ENCODE measurements at places on chromosomes 5 and 9.

DNA sequence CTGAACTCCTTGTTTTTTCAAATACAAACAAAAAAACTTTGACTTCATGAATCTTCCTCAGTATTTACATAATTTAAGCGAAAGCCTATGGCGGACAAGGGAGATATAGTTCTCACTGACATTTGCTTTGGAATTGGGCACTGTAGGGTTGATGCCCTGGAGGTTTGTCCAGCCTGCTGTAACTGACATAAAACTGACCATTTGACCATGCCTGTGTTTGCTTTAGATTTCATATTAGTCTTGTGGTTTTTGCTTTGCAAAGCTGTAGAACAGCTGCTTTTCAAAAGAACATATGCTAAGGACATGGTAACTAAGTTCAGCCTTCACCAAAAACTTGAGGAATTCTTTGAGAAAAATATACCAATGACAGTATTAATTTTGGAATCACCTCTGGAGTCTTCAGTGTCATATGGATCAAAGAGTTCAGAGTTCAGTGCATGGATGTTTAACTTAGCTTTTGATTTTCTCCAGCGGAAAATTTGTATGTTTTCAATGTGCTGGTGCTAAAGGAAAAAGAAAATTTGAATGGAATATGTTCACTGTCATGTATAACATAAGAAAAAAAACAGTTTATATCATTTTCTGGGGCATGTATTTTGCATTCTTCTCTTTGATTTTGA lies 1013.1 kb downstream of the NR2F1-AS1 start:
- no peak for DNase-seq

DNA sequence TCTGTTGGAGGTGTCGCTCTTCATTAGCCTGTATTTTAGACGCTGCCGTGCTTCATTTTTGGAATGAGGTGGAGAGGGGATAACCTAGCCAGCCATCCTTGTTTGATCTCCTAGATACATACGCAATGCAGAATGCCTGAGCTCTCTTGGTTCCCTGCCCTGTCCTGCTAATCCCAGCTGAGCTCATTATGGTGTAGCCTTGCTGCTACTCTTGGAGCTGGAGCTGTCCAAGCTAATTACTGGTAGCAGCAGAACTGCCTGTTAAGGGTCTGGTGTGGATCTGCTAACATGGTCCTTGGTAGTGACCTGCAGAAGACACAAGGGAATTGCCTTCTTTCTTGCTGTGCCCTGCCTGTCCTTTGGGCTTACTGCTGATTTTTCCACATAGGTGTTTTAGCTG lies 207.9 kb downstream of the CNTLN start:
- peak; percentile 27 for DNase-seq

- no peak for DNase-seq
These were observed 22.3 kb downstream of the ERGIC1 start for GRCh38 chr5:172856336-172856735.

GRCh38 chr9:113543982-113544303 lies 80.4 kb downstream of the RGS3 start:
- DNase-seq: no peak

GRCh38 chr5:109199289-109199688 lies 210.5 kb downstream of the PJA2 start:
- DNase-seq: no peak

DNA sequence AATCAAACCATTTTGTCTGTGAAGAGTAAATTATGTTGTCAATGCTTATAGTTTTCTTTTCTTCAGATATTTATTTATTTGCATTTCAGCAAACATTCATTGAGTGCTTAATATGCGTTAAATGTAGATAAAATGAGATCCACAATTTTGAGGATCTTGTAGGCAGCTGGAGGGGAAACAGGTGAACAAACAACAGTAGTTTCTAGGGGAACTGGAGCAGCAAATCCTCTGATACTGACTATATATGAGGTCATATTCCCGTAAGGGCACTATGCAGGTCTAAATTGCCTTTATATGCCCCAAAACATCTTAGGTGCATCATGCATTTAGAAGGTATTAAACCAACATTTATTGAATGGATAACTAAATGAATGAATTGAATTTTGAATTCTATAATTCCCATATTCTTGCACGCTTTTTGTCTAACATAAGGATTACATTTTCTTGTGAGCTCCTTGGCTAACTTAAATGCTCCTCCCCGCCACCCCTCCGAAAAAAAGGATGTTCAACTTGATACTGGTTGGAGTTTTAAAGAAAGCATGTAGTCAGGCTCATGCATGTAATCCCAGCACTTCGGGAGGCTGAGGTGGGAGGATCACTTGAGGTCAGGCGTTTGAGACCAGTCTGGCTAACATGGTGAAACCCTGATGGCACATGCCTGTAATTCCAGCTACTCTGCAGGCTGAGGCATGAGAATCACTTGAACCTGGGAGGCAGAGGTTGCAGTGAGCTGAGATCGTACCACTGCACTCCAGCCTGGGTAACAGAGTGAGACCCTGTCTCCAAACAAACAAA lies 299.8 kb downstream of the TMEM38B start:
- DNase-seq: no peak

DNA sequence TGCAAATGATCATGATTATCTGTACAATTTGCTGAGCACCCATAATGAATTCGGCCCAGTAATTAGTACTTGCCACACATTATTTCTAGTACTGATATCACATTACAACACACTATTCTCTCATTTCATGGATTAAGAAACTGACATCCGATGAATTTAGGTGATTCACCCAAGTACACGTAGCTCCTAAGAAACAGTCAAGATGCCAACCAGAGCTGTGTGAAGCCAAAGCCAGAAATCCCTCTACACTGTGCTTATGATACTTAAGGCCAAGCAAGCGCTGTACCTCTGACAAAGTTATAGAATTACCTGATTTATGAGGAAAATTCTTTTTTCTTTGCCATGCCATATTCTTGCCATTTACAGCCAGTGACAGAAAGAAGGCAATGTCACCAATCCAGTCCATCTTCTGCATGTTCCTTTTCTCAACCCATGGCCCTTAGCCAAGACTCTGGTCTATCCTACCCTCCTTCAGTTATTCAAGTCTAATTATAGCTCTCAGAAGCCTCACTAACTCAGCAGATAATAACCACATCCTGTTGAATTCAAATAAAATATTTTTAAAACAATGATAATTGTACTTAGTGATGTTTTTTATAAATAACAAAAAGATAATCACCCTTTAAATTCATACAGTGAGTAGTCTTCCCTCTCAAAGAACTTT lies 74.3 kb upstream of the PTGER4 start:
- DNase-seq: no peak

GRCh38 chr9:36993933-36994764 lies 39.9 kb downstream of the PAX5 start:
- no peak for DNase-seq

DNA sequence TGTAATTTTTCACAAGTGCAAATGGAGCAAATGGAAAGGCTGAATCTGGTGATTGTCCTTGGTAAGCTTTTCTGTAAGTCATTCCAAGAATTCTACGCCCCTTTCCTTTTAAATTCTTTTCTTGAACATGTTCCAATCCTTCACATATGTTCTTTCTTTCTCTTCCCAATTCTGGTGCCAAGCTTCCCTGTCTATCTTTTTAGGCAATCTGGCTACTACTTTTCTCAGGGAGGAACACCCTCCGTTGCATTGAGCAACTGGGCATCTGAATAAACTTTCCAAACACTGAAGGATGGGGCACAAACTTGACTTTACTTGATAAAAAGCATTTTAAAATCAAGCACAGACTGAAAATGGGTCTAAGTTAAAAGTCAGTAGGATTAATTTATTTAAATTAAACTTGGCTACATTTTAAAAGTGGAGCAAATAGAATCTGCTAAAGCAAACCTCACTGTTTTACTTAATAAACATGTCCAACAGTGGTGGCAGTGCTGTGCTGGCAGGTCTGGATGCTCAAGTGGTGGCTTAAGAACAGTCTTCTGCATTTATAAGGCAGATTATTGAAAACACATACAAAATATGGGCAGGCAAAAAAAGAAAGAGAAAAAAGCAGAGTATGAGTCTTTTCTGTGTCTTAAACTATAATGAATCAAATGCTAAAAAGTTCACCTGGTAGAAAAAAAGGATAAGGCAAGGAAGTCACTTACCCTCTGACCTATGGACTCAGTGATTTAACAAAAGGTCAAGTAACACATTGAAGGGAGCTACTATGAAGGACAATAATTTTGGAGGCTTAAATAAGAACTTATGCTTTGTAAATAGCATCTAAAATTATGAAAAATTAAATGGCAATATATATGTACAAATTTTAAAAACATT lies 5.4 kb downstream of the ELL2 start:
- peak; percentile 19 for DNase-seq

DNA sequence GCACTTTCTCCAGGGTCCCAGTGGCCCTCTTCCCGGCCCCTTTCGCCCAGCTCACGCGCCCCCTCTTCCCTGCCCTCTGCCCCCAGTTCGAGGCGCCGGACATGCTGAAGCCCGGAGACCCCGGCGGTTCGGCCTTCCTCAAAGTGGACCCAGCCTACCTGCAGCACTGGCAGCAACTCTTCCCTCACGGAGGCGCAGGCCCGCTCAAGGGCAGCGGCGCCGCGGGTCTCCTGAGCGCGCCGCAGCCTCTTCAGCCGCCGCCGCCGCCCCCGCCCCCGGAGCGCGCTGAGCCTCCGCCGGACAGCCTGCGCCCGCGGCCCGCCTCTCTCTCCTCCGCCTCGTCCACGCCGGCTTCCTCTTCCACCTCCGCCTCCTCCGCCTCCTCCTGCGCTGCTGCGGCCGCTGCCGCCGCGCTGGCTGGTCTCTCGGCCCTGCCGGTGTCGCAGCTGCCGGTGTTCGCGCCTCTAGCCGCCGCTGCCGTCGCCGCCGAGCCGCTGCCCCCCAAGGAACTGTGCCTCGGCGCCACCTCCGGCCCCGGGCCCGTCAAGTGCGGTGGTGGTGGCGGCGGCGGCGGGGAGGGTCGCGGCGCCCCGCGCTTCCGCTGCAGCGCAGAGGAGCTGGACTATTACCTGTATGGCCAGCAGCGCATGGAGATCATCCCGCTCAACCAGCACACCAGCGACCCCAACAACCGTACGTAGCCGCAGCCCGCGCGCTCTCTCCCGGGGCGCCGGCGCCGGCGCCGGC lies 1.0 kb downstream of the PRDM6 start:
- DNase-seq: no peak

DNA sequence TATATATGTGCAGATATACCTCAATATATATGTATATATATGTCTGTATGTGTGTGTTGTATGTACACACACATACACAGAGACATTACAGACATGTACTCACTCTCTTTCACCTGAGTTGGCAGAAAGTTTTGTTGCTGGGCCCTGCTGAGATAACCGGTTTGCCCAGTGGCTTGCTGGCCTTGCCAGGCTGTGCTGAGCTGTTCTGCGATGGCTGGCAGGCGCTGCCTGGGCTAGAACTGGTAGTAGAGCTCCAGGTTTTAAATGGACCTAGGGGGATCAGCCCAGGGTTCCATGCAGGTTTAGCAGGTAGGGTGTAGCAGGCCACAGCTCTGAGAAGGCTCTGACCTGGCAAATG lies 394.3 kb downstream of the GADD45G start:
- DNase-seq: no peak

DNA sequence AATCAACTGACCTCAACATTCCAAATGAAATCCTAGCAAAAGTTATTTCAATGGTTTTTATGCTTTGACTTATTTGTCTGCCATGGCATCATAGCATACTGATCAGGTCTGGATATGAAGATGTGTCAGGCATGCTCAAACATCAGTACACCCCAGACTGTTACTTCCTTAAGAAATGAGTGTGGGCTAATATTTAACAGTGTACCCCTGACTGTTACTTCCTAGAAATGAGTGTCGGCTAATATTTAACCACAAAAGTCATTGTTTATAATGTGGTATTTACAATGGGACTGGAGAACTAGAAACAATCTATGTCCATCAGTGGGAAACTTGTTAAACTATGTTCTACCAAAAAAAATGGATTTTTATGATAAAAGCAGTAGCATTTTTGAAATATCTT lies 38.1 kb upstream of the HNRNPA0 start:
- DNase-seq: no peak

GRCh38 chr9:108517651-108518365 lies 338.0 kb downstream of the ACTL7B start:
- DNase-seq: no peak

- peak; percentile 41 for DNase-seq
These were observed at the start of gene ARHGEF28 for GRCh38 chr5:73625944-73626811. TSS of gene ARHGEF28 (plus strand) at chr5:73626196. CDS start at chr5:73684852, 58,656 bp downstream.

DNA sequence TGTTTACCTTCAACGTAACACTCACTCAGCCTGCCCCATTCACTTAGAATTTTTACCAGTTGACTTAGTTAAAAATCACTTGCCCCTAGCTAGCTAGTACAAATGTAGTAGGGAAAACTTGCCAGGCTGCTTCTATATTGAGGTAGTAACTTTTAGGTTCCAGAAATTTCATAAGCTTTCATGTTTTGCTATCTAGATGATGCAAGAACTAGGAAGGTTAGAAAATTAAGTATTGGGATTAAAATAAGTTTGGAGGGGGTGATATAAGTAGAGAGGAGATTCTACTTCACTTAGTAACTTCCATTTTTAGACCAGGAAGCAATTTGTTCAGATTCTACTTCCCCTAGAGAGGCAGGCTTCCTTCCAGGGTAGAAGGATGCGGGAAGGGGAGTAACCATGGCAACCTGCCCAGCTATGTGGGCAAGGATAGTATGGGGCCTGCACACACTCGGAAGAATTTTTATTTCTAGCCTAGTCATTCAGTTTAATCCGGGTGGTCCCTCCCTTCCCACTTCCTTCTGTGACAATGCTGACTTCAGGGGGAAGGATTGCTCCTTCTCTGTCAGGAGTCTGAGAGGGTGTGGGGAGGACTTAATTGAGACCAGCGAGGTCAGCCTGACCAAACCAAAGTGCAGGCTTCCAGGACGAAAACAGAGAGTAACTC lies 4.2 kb downstream of the DAB2 start:
- no peak for DNase-seq

- DNase-seq: no peak
These were observed 7.4 kb downstream of the NPR2 start for GRCh38 chr9:35798658-35799374.

- no peak for DNase-seq
These were observed 26.0 kb downstream of the ERP44 start for GRCh38 chr9:100072805-100073204.

DNA sequence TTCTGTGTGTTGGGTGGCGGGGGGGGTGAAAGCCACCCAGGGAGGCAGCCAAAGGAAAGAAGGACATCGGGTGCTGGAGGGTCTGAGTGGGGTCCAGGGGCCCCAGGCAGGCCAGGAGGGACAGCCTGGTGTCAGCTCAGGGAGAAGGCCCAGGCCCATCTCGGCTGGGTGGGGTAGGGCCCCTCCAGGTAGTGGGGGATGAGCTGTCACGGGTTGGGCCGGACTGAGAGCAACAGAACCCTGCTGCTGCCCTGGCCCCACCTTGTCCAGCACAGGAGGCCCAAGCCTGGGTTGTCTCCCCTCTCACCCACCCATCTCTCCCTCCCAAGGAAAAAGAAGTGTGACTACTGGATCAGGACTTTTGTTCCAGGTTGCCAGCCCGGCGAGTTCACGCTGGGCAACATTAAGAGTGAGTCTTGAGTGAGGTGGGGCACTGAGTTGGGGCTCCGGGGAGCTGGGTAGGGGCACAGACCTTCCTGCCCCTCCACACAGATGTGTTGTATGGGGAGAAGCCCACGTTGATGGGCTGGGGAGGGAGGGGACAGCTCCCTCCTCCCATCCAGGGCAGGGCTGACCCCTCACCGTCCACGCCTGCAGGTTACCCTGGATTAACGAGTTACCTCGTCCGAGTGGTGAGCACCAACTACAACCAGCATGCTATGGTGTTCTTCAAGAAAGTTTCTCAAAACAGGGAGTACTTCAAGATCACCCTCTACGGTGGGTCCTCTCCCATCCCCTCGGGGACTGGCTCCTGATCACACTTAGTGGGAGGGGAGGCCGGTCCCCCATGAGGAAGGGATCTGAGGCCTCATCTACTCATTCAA lies 2.3 kb downstream of the LCN2 start:
- no peak for DNase-seq
